Heart left ventricle (tissue), 16 donors: ENCODE measurements at places on chromosomes 12 and 14. TPM values are rescaled to one million over a fixed set of nuclear protein-coding genes. Genes with fewer than 3 reads are reported as not detected.
A peak's percentile ranks its signal among the peaks of the same experiment; 100 is the strongest.

GRCh38 chr14:77027538-77028383 lies 747 bp downstream of the IRF2BPL start:
- H3K27me3 ChIP-seq, result no peaks in the 10 kb centered on the region
- H3K4me3 ChIP-seq, result peak overlapping the region; percentile 74
- DNase-seq, result peak; percentile 85
- peak overlapping the region; percentile 99 for H3K27ac ChIP-seq
- H3K36me3 ChIP-seq, result no peaks in the 10 kb centered on the region

DNA sequence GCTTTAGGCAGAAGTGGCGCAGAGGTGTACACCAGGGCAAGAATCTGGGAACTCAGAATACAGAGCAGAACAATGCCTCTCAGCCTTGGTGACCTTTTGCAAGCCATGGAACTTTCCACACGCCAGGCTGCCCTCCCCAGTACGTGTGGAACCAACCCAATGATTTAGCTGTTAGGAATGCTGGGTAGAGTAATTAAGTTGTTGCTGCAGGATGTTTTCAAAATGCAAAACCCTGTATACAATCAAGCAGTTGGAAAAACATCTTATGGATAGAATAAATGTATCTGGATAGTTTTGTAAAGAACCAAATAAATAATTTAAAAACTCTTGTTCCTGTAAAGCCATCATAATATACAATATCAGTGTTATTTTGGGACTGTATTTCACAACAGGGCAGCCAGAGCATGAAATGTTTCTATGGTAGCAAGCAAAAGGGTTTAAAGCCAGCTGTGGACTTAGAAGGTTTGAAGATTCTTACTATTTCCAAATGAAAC lies 19.4 kb downstream of the PPP1R36 start:
- no peaks in the 10 kb centered on the region for H3K36me3 ChIP-seq
- H3K4me3 ChIP-seq, result no peak overlapping the region
- no peaks in the 10 kb centered on the region for H3K27me3 ChIP-seq
- DNase-seq, result peak; percentile 51
- peaks cover 21% of the 10 kb centered on the region for H3K4me1 ChIP-seq

GRCh38 chr12:105574056-105574715 lies 243.7 kb downstream of the C12orf75 start:
- no peaks in the 10 kb centered on the region for H3K27me3 ChIP-seq
- H3K4me3 ChIP-seq, result no peak overlapping the region
- DNase-seq, result no peak
- H3K36me3 ChIP-seq, result no peaks in the 10 kb centered on the region
- no peaks in the 10 kb centered on the region for H3K4me1 ChIP-seq

GRCh38 chr12:24822121-24822899 lies 126.6 kb downstream of the BCAT1 start:
- no peak for DNase-seq
- H3K27me3 ChIP-seq, result no peaks in the 10 kb centered on the region
- no peak overlapping the region for H3K27ac ChIP-seq
- no peaks in the 10 kb centered on the region for H3K36me3 ChIP-seq
- no peaks in the 10 kb centered on the region for H3K4me1 ChIP-seq

- H3K36me3 ChIP-seq, result no peaks in the 10 kb centered on the region
- H3K27me3 ChIP-seq, result no peaks in the 10 kb centered on the region
- peak; percentile 28 for DNase-seq
- no peak overlapping the region for H3K4me3 ChIP-seq
- no peak overlapping the region for H3K27ac ChIP-seq
- H3K4me1 ChIP-seq, result no peaks in the 10 kb centered on the region
Observed at GRCh38 chr12:115245020-115245419, 561.0 kb upstream of the TBX3 start.

DNA sequence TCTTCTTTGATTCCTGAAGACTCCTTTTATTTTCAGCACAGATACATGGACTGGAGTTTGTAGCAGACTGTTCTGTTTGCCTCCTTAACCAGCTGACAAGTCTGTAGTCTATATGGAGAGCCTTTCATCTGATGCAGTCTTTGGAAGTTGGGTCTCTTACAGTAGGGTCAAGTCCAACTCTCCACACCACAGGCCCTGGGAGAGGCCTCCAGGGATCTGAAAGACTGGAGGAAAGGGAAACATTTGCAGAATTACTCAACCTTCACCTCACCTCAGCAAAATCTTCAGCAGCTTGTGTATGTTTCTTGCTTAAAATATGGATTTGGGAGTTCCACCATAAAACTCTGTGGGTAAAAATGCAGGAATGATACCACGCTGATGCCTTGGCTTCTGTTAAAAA lies 188.4 kb downstream of the MSRB3 start:
- no peak overlapping the region for H3K4me3 ChIP-seq
- DNase-seq, result no peak
- H3K27me3 ChIP-seq, result no peaks in the 10 kb centered on the region
- no peaks in the 10 kb centered on the region for H3K4me1 ChIP-seq
- H3K27ac ChIP-seq, result no peak overlapping the region
- peaks cover 29% of the 10 kb centered on the region for H3K36me3 ChIP-seq

DNA sequence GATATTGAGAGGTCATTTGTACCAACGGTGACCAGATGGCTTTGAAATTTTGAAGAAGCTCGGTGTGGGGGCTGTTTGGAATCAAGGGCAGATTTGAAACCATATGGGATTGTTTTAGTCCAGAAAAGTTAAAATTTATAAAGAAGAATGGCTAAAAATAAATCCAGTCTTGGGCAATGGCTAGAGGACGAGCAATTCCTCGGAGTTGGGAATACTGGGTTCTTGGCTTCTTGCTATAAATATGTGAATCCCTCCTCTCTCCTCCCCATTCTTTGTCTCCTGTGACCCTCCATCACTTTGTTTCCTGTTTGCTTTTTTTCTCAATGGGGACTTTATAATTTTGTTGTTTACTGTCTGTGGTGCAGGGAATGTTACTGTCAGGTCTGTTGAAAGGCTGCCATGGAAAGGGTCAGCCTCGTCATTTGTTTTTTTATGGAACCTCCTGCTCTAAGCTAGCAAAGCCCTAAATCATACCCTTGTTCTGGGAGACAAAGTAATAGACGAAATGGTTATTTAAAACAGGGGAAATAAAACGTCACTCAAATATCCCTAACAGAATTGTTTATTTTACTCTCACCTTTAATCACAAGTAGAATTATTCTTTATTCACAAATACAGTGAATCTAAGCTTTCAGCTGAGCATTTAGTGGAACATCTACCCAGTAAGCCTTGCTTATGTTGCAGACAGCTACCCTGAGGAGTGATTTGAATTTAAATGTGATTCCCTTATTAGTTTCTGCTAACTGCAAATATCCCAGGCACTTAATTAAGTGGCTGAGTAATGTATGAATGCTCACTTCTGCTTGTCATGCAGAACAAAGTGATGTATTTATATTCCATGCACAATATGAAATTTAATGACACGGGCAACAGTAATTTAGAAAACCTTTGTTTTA lies 273.1 kb upstream of the NOVA1 start:
- DNase-seq, result no peak
- H3K4me1 ChIP-seq, result no peaks in the 10 kb centered on the region
- no peaks in the 10 kb centered on the region for H3K36me3 ChIP-seq
- no peaks in the 10 kb centered on the region for H3K27me3 ChIP-seq

GRCh38 chr12:105967038-105967776 lies 171.5 kb downstream of the NUAK1 start:
- peak overlapping the region; percentile 81 for H3K27ac ChIP-seq
- H3K36me3 ChIP-seq, result no peaks in the 10 kb centered on the region
- H3K4me1 ChIP-seq, result peaks cover 16% of the 10 kb centered on the region
- no peak for DNase-seq

DNA sequence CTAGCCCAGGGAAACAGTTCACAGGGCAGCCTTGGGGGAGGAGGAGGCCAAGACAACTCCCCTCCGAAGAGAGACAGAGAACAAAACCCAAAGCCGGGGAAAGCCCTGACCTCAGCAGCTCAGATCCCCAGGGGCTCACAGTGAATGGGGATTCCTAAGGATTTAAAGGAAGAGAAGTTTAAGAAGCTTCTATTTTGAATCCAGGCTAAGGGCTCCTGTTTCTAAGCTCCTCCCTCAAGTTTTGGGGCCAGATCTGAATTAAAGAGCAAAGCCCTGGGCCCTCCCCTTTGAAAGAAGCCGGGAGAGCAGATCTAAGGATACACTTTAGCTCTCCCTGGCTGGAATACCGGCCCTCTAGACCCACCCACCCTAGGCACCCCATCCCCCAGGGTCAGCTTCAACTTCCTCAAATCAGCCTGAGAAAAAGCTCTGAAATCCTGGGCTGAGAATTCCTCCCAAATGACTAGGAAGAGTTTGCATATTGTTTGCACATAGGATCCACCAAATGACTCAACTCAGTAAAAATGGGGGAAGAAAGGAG lies 3.9 kb downstream of the KDM2B start:
- H3K4me1 ChIP-seq, result no peaks in the 10 kb centered on the region
- DNase-seq, result no peak
- H3K27me3 ChIP-seq, result no peaks in the 10 kb centered on the region
- H3K4me3 ChIP-seq, result no peak overlapping the region
- H3K36me3 ChIP-seq, result peaks cover 35% of the 10 kb centered on the region

The TPPP2 gene
- 0.96 TPM for polyA plus RNA-seq

The OR10P1 gene
- not detected for polyA plus RNA-seq

DNA sequence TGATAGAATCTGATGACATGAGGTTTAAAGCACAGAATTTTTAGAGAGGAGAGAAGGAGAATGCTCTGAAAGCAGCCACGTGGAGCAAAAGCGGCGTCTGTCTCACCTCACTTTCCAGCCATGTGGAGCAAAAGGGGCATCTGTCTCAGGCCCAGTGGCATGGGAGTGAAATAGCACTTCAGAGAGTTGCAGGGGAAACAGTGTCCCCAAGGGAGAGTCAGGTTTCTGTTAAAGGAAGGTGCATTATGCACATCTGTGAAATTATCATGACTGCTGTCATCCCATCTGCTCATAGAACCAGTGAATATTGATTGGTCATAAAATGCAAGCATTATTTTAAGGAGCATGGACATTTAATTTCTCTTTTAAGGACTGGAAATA lies 124.0 kb downstream of the BICD1 start:
- H3K27ac ChIP-seq, result no peak overlapping the region
- DNase-seq, result no peak
- no peaks in the 10 kb centered on the region for H3K4me1 ChIP-seq
- no peaks in the 10 kb centered on the region for H3K27me3 ChIP-seq

The SNRNP35 gene
- polyA plus RNA-seq, result 26.2 TPM

DNA sequence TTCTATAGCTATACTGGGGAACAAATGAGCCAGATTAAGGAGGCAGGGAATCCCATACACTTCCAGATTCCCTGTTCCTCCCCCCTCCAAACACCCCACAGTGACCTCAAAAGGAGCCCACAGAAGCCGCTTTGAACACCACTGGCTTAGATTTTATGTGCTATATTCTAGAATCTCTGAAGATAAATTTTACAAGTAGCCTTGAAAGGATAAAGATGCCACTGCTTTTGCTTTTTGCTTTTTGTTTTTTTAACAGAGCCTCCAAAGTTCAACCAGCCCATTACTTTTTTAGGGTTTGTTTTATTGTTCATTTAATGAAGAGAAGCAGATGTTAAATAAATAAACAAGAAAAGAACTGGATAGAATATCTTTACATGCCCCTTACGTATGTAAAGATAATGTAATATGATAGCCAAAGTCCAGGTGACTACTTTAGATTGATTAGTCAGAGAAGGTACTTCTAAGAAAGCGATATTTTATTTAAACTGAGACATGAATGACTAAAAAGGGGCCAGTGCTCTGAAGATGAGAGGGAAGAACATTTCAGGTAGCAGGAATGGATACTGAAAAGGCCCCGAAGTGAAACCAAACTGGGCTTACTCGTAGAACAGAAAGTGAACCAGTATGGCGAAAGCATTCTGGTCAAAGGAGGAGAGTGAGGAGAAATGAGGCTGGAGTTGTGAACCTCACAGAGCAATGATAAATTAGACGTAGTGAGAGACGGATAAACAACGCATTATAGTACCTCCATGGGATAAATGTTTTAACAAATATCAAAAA lies 44.6 kb downstream of the DUSP6 start:
- no peaks in the 10 kb centered on the region for H3K27me3 ChIP-seq
- DNase-seq, result no peak
- no peak overlapping the region for H3K27ac ChIP-seq
- H3K36me3 ChIP-seq, result no peaks in the 10 kb centered on the region
- H3K4me3 ChIP-seq, result no peak overlapping the region
- H3K4me1 ChIP-seq, result peaks cover 15% of the 10 kb centered on the region

The OR6C74 gene
- polyA plus RNA-seq, result not detected

GRCh38 chr12:121801595-121802484 lies 2.0 kb upstream of the SETD1B start:
- peaks cover 31% of the 10 kb centered on the region for H3K4me1 ChIP-seq
- no peaks in the 10 kb centered on the region for H3K27me3 ChIP-seq
- no peak for DNase-seq
- H3K4me3 ChIP-seq, result peak overlapping the region; percentile 64
- peak overlapping the region; percentile 100 for H3K27ac ChIP-seq
- H3K36me3 ChIP-seq, result no peaks in the 10 kb centered on the region

The KRT79 gene
- polyA plus RNA-seq, result 0.24 TPM

- no peaks in the 10 kb centered on the region for H3K27me3 ChIP-seq
- H3K27ac ChIP-seq, result no peak overlapping the region
- DNase-seq, result no peak
- H3K4me3 ChIP-seq, result no peak overlapping the region
Observed at GRCh38 chr12:24697295-24697694, 251.6 kb downstream of the BCAT1 start.

The CDCA3 gene
- 0.42 TPM for polyA plus RNA-seq

- peak overlapping the region; percentile 69 for H3K27ac ChIP-seq
- H3K27me3 ChIP-seq, result no peaks in the 10 kb centered on the region
- no peak overlapping the region for H3K4me3 ChIP-seq
- DNase-seq, result peak; percentile 90
- H3K4me1 ChIP-seq, result peaks cover 39% of the 10 kb centered on the region
- peaks cover 41% of the 10 kb centered on the region for H3K36me3 ChIP-seq
Observed at GRCh38 chr12:110543252-110543959, 39.7 kb downstream of the PPTC7 start.

DNA sequence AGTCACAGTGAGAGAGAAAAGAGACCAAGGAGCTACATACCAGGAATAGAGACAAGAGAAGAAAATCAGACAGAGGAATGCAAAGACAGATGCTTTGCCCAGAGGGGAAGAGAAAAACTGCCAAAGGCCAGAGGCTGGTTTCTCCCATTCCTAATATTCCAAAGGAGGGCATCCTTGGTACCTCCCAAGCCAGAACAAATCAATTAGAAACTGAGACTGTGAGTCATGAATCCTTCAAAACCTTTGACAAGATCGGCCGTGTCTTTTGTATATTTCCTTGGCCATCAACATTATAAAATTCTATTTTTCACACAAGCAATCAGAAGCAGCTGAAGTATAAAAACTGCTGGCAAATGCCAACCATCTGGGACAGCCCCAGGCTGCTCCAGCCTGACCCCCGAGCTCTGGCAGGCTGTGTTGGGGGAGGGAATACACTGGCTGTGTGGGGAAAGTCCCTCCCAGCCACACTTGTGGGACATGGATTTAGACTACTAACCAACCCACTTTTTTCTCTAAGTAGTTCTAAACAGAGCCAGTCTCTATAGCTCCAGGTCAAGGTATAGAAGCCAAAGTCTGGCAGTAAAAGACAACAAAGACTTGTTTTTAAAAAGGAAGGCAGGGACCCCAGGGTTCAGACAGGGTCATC lies 13.7 kb downstream of the POMT2 start:
- no peaks in the 10 kb centered on the region for H3K27me3 ChIP-seq
- H3K4me1 ChIP-seq, result no peaks in the 10 kb centered on the region
- no peak overlapping the region for H3K4me3 ChIP-seq
- H3K27ac ChIP-seq, result no peak overlapping the region
- DNase-seq, result no peak
- peaks cover 51% of the 10 kb centered on the region for H3K36me3 ChIP-seq
